NCI-H345 (cell line): ENCODE measurements at places on chromosomes 2 and 18.
A peak's percentile ranks its signal among the peaks of the same experiment; 100 is the strongest.

DNA sequence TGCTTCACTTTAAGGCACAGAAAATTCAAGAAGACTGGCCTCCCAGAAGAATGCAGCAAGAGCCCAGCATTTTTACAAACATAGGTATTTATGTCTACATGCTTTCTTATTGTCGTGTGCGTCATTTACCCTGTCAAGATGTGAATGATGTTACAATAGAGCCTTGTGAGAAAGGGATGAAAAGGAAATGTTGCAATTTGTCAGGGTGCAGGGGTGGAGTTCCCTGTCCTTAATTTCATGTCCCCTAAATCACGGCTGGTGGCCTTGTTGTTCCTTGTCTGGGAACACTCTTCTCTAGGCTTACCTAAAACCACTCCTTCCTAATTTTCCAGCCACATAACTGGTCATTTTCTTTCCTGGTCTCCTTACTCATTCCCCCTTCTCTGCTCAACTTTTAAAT, 194.2 kb downstream of the TXNL1 start:
- no peak for DNase-seq

GRCh38 chr2:112020561-112020960, 34.5 kb upstream of the TMEM87B start:
- DNase-seq: no peak

DNA sequence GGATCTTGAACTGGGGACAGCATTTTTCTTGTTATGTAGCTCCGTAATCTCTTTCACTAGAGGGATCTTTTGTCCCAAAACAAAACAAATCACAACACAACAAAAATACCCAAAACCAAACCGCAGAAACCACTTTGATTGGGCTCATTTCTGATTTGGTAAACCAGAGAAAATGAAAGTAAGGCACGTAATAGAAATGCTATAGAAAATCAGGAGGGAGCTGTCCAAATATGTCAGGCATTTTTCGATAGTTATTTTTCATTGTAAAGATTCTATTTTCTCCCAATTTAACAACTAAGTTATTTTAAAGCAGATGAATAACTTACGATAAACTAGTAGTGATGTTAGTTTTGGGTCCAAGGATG, 406.5 kb downstream of the XIRP2 start:
- no peak for DNase-seq

DNA sequence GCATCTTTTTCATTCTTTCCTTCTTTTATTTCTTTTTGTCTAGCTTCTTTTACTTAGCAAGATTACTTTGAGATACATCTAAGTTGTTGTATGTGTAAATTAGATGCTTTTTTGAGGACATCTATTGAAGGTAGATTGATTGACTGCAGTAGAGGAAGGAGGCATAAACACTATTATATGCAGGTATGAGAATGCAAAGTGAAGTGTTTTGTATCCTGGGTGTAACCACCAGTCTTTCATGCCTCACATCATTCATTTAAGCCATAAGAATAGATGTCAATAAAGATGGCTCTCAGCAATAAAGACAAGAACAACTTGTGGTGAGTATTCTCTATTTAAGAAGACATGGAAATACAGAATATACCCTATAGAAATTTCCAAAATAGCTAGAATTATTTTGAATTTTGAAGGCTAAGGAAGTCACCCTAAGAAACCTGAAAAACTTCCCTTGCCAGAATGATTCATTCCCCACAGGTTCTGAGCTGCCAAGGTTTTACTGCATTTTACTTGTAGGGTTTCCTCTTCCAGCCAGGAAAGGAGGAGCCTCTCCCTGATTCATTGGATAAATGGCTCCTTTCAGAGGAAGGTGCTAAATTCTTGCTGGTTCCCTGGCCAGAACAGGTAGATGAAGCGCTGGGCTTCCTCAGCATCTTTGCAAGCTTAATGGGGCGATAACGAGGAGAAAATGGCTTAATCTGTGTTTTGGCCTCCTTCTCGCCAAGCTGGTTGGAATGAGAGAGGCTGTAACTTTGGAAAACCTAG, 279.8 kb upstream of the SLC14A2 start:
- no peak for DNase-seq

DNA sequence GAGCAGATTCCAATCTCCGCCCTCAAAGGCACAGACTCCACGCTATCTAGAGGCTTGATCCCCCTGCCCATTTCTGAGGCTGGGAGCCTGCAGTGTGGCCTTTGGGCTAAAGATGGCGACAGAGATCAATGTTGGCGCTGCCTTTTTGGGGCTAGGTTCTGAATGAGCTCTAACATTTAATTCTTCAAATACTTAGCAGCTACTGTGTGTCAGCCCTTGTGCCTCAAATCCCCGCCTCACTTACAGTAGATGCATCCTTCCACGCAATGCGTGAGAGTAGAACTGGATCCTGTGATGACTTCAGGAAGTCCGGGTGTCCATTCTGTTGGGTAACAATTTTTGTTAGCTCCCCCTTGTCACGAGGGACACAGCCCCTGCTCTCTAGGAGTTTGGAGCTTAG, 12.4 kb downstream of the IL1F10 start:
- DNase-seq: no peak

DNA sequence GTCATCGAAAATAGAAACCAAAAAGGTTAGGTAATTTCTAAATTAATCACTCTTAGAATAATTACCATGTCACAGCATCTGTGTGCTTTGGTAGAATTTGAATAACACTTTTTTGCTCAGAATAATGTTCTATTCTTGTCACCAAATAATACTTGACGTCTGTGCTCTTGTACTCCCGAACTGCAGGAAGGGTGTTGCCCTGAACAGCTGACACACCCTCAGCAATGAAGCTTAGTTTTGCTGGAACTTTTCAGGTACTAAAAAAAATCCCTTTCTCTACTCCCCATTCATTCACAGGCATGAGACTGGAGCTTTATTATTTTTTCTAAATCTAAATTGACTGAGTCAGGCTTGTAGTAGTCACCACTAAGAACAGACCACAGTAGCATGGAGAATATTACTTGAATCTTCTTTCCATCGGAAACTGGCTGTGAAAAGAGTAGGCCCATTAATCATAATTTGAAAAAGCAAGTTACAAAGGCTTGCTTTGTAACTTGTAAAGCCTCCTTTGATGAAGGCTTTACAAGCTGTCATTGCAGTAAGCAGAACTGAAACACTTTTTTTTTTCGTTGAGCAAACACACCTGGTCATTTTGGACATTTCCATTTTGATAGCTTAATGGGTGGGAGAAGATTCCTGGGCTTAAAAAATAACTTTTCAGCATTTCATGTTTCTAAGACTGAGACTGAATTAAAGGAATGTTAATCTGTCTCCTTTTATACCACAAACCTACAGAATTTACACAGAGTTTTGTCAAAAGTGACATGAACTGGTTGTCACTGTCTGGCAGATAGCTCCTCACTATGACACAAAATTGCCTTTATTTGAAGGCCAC, 70.3 kb upstream of the PELI1 start:
- no peak for DNase-seq

GRCh38 chr2:138432971-138433370, 68.6 kb upstream of the SPOPL start:
- no peak for DNase-seq

GRCh38 chr18:77129150-77129551, 3.4 kb downstream of the MBP start:
- DNase-seq: no peak

DNA sequence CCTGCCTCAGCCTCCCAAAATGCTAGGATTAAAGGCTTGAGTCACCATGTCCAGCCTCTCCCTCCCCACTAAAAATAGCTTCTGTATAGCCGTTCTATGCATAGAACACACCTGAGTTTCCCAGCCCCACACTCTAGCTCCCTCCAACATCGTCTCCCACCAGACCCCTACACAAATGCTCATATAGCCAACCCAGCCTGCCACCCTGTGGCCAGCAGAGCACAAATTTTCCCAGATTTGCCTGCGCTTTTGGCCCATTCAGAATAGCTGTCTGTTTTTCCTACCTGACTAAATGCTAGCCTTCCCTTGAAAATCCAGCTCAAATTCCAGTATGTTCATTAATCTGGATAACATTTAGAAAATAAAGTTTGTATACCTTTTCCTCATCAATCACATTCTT, 22.8 kb downstream of the TRABD2A start:
- no peak for DNase-seq

GRCh38 chr18:63025251-63026090, 294.1 kb downstream of the BCL2 start:
- DNase-seq: peak; percentile 36

GRCh38 chr18:14912967-14913366, 165.0 kb downstream of the ANKRD30B start:
- no peak for DNase-seq

DNA sequence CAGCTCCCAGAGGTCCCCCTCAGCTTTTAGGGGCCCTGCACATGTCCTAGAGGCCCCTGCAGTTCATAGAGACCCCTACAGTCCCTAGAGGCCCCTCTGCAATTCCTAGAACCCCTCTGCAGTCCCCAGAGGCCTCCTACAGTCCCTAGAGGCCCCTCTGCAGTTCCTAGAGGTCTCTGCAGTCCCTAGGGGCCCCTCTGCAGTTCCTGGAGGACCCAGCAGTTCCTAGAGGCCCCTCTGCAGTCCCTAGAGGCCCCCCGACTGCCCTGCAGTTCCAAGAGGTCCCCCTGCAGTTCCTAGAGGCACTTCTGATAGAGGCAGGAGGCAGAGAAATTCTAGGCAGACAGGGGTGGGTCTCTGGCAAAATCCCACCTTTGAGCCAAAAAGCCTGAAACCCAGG, 35.4 kb downstream of the MC2R start:
- no peak for DNase-seq

- DNase-seq: no peak
Observed at GRCh38 chr2:46490521-46491141, 11.3 kb downstream of the TMEM247 start.

DNA sequence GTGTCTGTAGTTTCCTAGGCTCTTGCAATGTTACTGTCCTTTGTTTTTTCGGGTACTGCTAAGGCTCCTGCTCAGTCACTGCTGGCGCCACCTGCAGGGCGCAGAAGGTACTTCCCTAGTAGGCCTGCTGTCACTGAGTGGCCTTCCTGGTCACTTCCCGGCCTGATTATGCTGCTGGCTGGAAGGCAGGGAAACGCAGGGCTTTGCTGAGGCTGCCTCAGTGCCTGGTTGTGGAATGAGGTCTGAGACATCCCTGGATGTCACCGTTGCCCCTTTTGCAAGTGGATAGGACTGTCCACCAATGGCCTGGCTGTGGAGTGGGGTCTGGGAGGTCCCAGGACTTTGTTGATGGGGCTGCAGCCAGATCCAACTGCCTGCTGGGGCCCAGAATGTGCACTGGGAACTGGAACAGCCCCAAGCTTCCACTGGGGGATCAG, 13.1 kb downstream of the DAW1 start:
- DNase-seq: peak; percentile 8

GRCh38 chr2:70785137-70785911, 5.1 kb downstream of the FIGLA start:
- DNase-seq: peak; percentile 43

DNA sequence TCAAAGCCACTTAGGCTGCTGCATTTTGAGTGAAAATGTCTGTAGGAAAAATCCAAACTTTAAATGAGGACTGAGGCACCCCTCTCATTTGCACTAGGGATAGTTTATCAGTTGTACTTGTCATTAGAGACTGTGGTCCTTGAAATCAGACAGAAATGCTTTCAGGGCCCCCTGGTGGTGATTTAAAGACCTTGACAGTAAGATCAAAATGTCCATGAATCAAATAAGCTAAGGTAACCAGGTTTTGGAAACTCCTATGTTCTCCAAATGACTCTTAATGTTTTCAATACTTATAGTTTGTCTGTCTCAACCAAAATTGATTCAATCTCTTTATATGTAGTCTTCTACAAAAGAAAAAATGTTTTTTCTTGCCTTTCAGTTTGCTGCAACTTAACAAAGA, 28.8 kb upstream of the DDX18 start:
- DNase-seq: peak; percentile 76

GRCh38 chr2:232353660-232354059, 24.9 kb upstream of the ALPP start:
- no peak for DNase-seq

GRCh38 chr2:887639-888038, 63.0 kb upstream of the SNTG2 start:
- DNase-seq: no peak

- no peak for DNase-seq
Observed at GRCh38 chr18:43139288-43139946, 23.9 kb upstream of the RIT2 start.

GRCh38 chr18:48133671-48134251, 203.3 kb upstream of the SMAD2 start:
- DNase-seq: peak; percentile 92

DNA sequence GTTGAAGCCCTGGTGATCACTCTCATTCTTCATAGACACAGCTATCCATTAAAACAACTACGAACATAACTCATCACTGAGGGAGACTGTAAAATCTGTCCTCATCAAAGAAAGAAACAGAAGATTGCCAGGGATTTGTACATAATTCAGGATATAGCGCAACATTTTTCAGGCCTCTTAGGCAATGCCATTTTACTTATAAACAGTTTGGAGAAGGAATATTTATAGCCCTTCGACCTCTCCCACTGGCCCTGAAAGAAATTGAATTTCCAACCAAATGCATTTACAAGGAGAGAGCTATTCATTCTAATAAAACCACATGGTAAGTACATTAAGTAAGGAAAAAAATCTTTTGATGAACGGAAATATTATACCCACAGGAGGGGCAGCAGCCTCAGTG, 295.0 kb downstream of the RAD51AP2 start:
- no peak for DNase-seq
